ENCODE measurements at places on chromosomes 4 and X.

DNA sequence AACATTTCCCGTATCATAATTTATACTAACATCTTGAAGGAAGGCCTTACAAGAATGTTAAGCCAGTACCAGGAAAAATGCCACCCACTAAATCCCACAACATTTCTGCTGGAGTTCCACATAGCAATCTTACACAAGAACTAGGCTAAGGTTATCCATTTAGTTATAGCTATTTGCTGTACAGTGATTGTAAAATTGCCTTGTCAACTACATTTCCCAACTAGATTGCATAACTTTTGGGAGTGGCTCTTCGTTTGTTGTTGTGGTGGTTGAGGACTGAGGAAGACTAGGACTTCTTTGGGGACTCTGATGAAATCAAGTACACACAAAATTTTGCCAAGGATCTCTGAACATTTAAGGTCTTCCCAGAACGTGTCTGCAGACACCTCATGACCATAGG, 8.0 kb downstream of the IBSP start:
- peak; percentile 34 for DNase-seq

- DNase-seq, result peak; percentile 32
Observed at GRCh38 chr4:163191999-163192398, 25.3 kb upstream of the NAF1 start.

- DNase-seq, result no peak
Observed at GRCh38 chr4:81723927-81724587, 252.3 kb upstream of the RASGEF1B start.

DNA sequence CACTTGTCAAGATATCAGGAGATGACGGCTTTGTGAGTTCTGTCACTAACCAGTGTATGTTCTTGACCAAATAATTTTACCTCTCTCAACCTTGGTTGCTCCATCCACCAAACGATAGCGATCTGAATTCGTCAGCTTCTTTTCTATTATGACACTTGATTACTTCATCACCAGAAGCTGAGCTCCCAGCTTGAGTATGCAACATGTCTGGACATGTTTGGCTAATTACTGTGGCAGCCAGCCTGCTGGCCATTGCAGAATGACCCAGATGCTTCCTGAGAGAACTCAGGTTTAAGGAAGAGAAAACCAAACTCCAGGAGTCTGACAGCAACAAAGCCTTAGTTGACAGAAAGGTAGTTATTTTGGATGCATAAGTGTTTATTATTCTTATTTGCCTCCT, 46.4 kb upstream of the PARM1 start:
- peak; percentile 58 for DNase-seq

GRCh38 chr4:153148791-153149190, 55.5 kb upstream of the TRIM2 start:
- peak; percentile 74 for DNase-seq

GRCh38 chr4:188158336-188158735, 19.1 kb downstream of the TRIML1 start:
- DNase-seq, result no peak

DNA sequence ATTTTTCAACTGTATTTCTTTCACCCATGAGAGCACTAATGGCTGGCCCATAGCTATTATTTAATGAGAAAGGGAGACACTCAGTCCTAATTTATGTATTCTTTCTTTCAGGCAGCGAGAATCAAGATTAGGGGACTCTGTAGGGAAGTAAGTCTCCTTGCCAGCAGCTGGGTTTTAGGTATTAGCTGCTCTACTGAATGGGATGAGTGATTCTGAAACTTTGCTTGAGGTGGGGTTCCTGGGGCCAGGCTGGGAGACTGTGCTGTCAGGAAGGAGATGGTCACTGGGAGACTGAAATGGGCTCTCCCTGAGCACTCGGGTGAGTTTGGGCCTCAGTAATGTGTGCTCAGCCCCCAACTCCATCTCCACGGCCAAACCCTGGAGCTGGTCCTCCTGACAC, 78.7 kb downstream of the LNX1 start:
- DNase-seq, result no peak

- DNase-seq, result peak; percentile 47
Observed at GRCh38 chrX:101208152-101208905, 11.3 kb upstream of the DRP2 start.

- DNase-seq, result peak; percentile 85
Observed at GRCh38 chr4:41258783-41259182, 2.1 kb downstream of the UCHL1 start.

- no peak for DNase-seq
Observed at GRCh38 chr4:2923668-2924173, 39.5 kb downstream of the NOP14 start.

DNA sequence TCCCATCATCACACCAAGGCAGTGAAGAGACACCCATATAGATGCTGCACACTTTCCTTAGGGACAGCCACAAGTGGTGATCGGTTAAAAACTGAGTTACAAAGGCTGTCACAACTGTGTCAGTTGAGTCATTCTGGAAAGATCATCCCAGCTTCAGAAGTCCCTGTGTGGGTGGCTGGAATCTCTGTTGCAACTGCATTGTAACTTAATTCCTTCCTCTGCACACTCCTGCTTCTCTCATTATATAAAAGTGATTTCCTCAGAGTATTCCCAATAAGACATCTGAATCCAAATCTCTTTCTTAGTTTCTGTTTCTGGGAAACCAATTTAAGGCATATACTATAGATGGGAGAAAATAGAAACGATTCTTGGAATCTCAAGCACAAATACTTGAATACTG, 88.1 kb downstream of the FSTL5 start:
- DNase-seq, result no peak

DNA sequence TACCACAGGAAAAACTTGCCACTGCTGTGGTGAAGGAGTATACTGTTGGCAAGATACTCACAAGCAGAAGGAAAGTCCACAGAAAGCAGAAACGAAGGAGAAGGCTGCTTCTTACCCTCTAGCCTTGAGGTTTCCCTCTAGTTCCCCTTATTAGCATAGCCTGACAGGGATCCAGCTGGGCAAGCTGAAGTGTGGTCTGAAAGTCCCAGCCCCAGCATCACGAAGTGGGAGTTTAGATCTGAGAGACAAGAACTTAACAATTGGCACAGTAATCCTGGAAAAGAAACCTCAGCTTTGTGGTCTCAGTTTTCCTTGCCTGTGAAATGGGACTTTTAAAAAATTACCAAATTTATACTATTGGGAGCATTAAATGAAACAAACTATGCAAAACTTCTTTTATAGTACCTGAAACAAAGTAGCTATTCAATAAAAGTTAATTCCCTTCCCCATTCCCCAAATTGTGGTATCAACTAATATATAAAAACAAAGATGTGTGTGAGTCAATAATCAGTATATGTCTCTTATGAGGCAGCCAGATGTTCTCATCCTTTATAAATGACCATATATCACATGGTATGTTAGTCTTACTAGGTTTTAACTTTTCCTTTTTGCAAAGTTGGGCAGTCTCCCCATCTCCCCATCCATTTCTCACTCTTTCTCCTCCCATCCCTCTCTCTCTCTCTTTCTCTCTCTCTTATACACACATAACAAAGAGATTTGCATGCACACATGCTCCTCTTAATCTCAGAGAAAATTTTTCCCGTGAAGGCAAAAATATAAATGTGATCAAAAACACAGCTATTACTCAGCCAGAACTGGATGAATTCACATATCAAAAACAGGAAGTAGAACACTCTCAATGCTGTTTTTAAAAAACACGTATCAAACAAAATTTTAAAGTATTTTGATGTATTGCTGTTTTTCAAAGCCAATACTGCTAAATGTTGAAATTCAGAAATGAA, 57.8 kb downstream of the SCFD2 start:
- peak; percentile 9 for DNase-seq

- DNase-seq, result no peak
Observed at GRCh38 chrX:21374994-21375707, 933 bp downstream of the CNKSR2 start.

GRCh38 chr4:168398589-168398988, 80.0 kb upstream of the DDX60 start:
- DNase-seq, result no peak

- no peak for DNase-seq
Observed at GRCh38 chr4:86156531-86156930, 203.3 kb downstream of the MAPK10 start.

GRCh38 chrX:48956728-48957414, 536 bp downstream of the OTUD5 start:
- DNase-seq, result no peak

DNA sequence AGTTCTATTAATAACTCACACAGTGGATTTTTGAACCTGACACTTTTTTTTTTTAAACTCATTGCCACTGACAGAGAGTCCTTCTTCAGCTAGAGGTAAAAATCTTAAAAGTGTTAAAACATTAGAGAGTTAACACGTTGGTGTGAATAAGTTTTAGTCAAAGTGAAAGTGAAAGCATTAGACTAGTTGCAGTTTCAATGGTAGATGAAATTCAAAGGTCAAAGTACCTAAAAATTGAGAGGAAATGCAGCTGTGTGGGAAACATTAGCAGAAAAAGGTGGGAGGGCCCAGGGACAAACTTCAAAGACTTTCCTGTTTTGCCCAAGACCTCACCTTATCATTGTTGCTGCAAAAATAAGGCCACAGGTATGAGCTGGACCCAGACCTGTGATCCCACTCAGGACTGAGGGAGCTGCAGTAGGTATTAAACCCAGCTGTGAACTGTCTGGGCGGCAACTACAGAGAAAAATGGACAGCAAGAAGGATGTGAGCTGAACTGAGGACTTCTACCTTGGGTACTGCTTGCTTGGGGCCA, 17.6 kb upstream of the GABRA4 start:
- no peak for DNase-seq

GRCh38 chr4:167897116-167897515, 195.2 kb upstream of the ANXA10 start:
- peak; percentile 57 for DNase-seq

GRCh38 chrX:11190745-11191510, 79.8 kb downstream of the HCCS start:
- no peak for DNase-seq

DNA sequence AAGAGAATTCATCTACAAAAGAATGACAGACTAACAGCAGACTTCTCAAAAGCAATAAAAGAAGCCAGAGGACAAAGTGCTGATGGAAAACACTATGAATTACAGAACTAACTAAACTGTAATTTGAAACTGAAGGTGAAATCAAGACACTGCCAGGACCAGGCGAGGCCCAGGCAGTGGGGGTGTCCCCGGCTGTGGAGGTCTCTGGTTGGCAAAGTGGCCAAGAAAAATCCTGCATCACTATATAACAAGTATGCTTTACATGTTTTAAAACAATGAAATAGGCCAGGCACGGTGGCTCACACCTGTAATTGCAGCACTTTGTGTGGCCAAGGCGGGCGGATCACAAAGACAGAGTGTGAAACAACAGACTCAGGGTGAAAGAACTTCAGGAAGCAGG, 32.9 kb downstream of the CHM start:
- DNase-seq, result no peak

DNA sequence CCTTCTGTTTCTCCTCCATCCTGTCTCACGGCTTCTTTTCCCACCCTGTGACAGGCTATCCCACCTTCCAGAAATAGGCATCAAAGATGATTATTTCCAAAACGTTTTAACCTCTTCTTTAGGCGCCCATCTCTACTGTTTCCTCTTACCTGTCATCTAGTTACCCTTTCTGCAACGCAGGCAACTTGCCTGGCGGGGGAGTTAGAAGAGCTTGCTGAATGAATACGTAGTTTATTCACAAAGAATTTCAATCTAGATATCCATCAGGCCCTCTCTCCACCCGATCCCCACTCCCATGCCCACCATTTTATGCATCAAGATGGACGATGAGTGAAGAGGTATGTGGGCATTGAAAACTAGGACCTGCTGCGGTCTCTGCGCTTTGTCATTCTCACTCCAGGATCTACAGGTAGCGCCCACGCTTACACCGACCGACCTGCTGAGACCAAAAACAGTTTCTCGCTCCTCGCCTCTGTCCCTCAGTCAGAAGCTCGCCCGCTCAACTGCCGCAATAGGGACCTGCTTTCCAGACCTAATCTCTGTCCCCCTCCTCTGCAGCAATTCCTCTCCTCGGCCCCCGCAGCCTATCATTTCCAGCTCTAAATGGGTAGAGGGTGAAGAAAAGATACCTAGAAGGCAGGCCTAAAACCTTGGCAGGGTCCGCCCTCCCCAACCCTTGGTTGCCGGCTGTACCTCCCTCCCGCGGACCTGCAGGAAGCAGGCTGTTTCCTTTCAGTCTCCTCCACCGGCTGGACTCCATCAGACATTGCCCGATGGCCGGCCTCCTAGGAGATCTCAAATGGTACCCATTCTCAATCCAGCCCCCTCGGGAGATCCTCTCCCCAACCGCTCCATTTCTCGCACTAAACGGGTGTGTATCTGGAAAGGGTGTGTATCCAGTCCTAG, 624 bp downstream of the BEX5 start:
- no peak for DNase-seq

GRCh38 chr4:186924723-186925122, 201.1 kb upstream of the FAT1 start:
- DNase-seq, result peak; percentile 48

DNA sequence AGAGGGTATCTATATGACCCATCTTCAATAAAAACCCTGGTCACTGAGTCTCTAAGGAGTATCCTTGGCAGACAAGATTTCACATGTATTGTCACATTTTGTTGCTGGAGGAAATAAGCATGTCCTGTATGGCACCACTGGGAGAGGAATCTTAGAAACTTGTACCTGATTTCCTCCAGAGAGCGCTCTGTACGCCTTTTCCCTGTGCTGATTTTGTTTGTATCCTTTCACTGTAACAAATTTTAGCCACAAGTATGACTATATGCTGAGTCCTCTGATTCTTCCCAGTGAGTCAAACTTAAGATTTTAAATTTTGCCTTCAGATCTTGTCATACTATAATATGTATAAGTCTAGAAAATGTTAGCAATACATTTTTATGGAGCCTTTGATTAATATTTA, 102.8 kb downstream of the ITIH6 start:
- no peak for DNase-seq

- no peak for DNase-seq
Observed at GRCh38 chr4:38383646-38384121, 280.3 kb upstream of the KLF3 start.

GRCh38 chr4:73193659-73194058, 64.9 kb downstream of the ANKRD17 start:
- no peak for DNase-seq

- DNase-seq, result no peak
Observed at GRCh38 chr4:7762376-7763030, 177.2 kb downstream of the AFAP1 start.

DNA sequence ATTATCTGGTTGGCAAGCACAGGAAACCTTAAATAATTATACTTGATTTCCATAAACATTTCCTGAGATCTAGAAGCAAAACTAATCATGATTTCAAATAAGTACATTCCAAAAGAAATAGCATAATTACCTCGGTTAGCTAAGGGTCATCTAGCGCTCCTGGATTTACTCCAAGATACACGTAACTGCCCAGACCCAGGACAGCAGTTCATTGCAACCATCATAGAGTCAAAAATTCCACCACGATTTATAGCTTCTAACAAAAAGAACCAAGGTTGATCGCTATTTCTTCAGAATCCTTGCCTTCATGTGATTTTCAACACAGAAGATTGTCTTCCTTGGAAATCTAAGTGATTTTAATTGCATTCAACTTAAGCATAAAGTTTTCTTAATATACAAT, 1235.5 kb upstream of the TENM3 start:
- DNase-seq, result no peak

- DNase-seq, result no peak
Observed at GRCh38 chr4:176217510-176217909, 22.1 kb upstream of the SPATA4 start.

- DNase-seq, result peak; percentile 60
Observed at GRCh38 chr4:2441393-2442174, 22.8 kb downstream of the CFAP99 start.

Data from EH (cell line).